Skeletal muscle cell (primary cell): ENCODE measurements at places on chromosomes 1 and 21.

DNA sequence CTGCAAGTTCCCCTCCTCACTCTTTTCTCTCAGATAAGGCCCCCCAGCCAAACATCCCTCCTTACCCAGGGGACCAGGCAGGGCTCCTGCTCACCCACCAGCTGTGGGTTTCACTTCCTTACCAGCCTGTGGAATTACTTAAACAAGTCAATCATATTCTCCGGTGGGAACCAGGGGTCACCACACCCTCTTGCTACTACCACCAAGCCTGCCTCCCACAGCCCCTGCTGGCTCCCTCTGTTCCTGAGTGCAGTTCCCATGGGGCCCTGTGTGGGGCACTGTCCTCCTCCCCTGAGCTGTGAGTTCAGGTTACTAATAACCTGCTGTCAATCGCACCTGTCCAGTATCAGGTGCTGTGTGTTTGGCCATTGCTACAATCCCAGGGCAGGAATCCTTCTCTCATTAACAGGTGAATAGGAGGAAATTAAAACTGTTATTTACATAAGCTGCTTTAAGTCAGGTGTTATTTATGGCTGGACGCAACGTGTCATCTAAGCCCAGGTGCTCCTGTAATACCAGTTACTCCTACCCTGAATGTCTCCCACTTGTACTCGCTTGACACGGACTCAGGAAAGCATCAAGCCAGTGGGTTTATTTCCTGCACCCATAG is 53.1 kb upstream of the LBR start:
- DNase-seq = no peak

DNA sequence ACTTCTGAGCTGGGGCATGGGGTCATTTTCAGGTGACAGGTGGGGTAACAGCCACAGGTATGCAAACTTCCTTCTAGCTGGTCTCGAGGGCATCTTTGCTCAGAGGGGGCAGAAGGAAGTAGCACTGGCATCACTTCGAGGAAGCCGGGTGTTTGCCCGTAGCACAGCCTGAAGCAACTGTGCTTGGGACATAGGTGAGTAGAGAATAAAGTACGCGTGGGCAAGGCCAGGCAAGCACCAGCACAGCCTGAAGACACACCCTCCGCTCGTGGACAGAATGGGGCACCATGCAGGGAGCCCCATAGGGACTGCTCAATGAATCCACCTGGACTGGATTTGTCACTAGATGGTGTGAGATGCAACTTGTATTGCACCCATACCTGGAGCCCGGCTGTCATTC is 167.1 kb downstream of the KCNJ6 start:
- DNase-seq = no peak

- DNase-seq = no peak
Measured at GRCh38 chr1:107680579-107680985, 284.4 kb downstream of the VAV3 start.

GRCh38 chr1:83978056-83978455 is 20.9 kb downstream of the TTLL7 start:
- no peak for DNase-seq

DNA sequence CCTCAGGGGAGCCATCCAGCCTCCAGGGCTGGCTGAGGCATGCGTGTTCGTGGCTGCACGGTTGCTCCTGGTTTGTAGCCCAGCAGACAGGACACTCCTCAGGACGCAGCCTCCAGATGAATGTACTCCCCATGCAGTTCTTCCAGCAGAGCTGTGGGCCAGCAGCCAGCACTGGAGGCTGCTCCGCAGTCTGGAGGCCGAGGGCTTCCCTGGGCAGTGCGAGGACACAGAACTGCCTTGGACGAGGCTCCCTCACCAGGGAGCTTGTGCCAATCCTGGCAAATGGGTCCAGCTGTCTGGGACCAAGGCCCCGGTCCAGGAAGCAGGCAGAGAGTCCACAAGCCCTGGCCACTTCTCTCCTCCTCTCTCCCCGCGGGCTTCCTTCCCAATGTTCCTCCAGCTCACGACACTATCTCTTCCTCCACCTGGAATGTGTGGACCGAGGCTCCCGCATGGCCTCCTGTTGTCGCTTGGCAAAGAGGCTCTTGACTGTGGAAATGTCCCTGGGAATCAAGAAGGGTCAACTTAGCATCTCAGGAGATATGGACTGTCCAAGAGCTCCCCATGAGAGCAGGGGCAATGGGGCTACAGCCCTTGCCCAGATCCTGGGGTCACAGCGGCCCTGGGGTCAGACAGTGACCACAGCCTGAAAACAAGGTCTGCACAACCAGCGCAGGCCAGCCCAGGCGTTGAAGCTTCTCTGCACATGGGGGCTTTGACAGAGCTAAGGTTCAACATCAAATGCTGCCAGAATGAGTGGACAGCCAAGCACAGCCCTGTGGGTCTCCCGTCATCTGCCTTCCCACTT is 5.3 kb downstream of the EDN2 start:
- no peak for DNase-seq
